ENCODE measurements at places on chromosomes 3 and 15.

GRCh38 chr3:52817860-52818259, 12.6 kb downstream of the ITIH4 start:
- no peaks in the 10 kb centered on the region for H3K36me3 ChIP-seq
- no peak for DNase-seq
- no peak overlapping the region for H3K4me3 ChIP-seq
- H3K27ac ChIP-seq = no peak overlapping the region
- H3K27me3 ChIP-seq = peaks cover 2% of the 10 kb centered on the region

DNA sequence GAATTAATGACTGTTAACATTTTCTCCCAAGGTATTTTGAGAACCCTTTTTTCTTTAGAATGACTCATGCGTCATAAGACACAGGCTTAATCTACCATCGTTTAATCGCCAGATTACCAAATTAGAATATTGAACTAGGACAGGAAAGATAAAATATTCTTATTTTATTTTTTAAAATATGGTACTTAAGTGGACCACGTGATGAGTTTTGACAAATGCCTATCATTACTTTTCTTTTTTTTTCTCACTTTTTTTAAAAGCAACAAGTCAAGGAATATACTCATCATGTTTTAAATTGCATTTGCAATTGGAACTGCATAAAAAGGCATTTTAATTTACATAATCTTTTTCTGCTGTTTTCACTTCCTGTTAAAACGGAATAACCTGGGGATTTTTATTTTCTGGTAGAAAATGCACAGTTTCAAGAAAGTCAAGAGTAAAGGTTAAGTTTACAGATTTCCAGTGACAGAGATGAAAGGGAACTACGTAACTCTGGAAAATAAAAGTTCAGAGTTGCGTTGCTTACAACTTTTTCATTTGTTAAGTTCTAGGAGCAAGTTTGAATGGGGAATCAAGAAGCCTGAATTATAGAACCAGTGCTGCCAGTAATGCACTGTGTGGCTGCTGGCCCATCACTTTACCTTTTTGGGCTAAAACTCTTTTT, 23.6 kb downstream of the SIAH2 start:
- H3K4me3 ChIP-seq = no peak overlapping the region
- no peak for DNase-seq
- H3K36me3 ChIP-seq = peaks cover 2% of the 10 kb centered on the region

GRCh38 chr3:46406788-46407611, at the start of the genes CCR5AS and CCRL2:
Gene CCR5AS, minus strand, starts transcription at chr3:46407066.
Gene CCRL2, plus strand, starts transcription at chr3:46407259. Its CDS starts 821 bp downstream, at chr3:46408080.
- peaks cover 21% of the 10 kb centered on the region for H3K4me1 ChIP-seq
- peak within 1 kb of the TSS; percentile 59 for H3K27ac ChIP-seq

- no peak for DNase-seq
- H3K27me3 ChIP-seq = no peaks in the 10 kb centered on the region
These were observed 33.5 kb upstream of the DCUN1D1 start for GRCh38 chr3:183013856-183014255.
